Metanephros (tissue), 2 donors: ENCODE measurements at places on chromosomes 12 and 14. TPM values are rescaled to one million over a fixed set of nuclear protein-coding genes. Genes with fewer than 3 reads are reported as not detected.

PALS1 gene
- total RNA-seq, result 82.5 TPM

SSPN gene
- total RNA-seq, result 46.1 TPM

GLT8D2 gene
- total RNA-seq, result 15.2 TPM

GLT1D1 gene
- total RNA-seq, result 1.8 TPM

LAG3 gene
- total RNA-seq, result 0.47 TPM

CLEC4C gene
- 0.29 TPM for total RNA-seq

ATL1 gene
- 6.8 TPM for total RNA-seq

ARF6 gene
- 63.1 TPM for total RNA-seq

RND1 gene
- total RNA-seq, result 4.3 TPM

SPTLC2 gene
- total RNA-seq, result 53.4 TPM

KRT81 gene
- total RNA-seq, result not detected

PLEKHG7 gene
- total RNA-seq, result 0.58 TPM

NPC2 gene
- 288 TPM for total RNA-seq

KLRF1 gene
- 0.70 TPM for total RNA-seq

RNF212B gene
- 0.18 TPM for total RNA-seq

KCTD10 gene
- total RNA-seq, result 73.7 TPM

HHIPL1 gene
- total RNA-seq, result 3.4 TPM

A2M gene
- total RNA-seq, result 306 TPM

AP1G2 gene
- total RNA-seq, result 51.7 TPM

RNU4-1 gene
- total RNA-seq, result under 0.01 TPM

SOAT2 gene
- total RNA-seq, result 0.41 TPM

DUSP6 gene
- 106 TPM for total RNA-seq

PGF gene
- 9.6 TPM for total RNA-seq

PRR4 gene
- 7.2 TPM for total RNA-seq

SIX4 gene
- 11.9 TPM for total RNA-seq

COCH gene
- 2.3 TPM for total RNA-seq

CEBPE gene
- 1.1 TPM for total RNA-seq

SRRM4 gene
- total RNA-seq, result 0.06 TPM

KLRK1 gene
- total RNA-seq, result 0.41 TPM

TSFM gene
- total RNA-seq, result 15.0 TPM

DLST gene
- 72.3 TPM for total RNA-seq

AQP6 gene
- total RNA-seq, result 18.5 TPM

DNAJC22 gene
- total RNA-seq, result 14.1 TPM

KRT71 gene
- total RNA-seq, result 0.29 TPM

PTGER2 gene
- 8.3 TPM for total RNA-seq

BHLHE41 gene
- 1.8 TPM for total RNA-seq

ING4 gene
- 48.6 TPM for total RNA-seq

NR2C1 gene
- 45.0 TPM for total RNA-seq

NOVA1 gene
- total RNA-seq, result 14.6 TPM

KLRC4 gene
- total RNA-seq, result not detected

OAS1 gene
- total RNA-seq, result 13.3 TPM

SMOC1 gene
- total RNA-seq, result 3.9 TPM
